ENCODE measurements at places on chromosomes 1 and 21.

DNA sequence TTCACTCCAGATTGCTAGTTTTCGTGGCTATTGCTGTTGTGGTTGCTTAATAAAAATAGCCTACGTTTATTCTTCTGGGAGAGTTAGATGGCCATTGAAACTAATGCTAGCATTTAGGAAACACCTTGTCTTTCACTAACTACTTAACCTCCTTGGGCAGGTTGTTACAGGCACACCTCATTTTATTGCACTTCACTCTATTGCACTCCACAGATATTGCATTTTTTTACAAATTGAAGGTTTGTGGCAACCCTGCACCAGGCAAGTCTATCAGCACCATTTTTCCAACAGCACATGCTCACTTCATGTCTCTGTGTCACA, 11.3 kb upstream of the MARK1 start:
- no peak for DNase-seq

DNA sequence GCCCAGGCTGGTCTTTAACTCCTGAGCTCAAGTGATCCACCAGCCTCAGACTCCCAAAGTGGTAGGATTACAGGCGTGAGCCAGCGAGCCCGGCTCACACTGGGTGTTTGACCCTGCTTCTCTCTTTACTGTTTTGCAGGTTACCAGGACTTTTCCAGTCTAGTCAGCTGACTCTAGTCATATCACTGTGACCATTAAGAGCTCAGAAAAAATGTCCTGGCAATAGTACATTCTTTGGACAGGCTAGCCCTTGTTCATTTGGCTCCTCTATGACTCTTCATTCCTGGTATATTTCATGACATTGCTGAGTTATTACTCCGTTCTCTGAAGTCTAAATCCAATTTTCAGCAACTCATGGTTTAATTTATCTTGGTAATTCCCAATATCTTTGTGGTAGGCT, 8.0 kb upstream of the CA6 start:
- no peak for DNase-seq

DNA sequence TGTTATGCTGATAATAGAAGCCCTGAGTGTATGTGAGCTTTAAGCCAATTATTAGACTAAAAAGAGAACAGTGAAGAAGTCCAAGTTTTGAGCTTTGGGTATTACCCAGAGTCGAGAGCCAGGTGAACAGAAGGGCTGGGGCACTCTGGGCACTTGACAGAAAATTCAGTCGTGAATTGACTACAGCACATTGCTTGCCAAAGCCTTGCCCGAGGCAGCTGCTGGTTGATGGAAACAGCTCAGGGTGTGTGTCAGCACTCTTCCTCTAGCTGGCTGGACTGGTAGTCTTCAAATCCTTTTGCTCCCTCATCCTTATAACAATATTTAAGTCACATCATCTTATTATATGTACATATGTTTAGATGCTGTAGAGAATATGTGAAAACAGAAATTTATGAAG, 21.3 kb downstream of the PDE4B start:
- DNase-seq, result no peak

DNA sequence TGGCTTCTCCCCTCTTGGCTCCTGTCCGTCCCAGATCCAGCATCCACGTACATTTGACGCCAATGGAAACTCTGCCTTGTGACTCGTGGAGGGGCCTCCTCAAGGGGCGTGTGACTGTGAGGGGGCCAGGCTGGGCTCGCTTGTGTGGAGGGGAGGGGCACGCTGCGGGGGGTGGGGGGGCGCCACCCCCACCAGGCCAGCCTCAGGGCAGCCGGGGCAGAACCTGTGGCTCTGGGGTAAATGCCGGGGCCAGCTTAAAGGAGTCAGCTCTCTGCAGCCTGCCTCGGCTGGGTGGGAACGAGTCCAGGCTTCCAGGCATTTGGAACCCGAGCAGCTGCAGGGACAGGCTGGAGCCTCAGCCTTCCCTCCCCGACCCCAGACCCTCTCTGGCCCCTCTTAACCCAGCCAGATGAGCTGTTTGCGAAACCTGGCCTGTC, 94.1 kb downstream of the SIK1 start:
- no peak for DNase-seq
